ENCODE measurements at places on chromosomes 16 and 17. TPM values are rescaled to one million over a fixed set of nuclear protein-coding genes. Genes with fewer than 3 reads are reported as not detected.

The KRT13 gene
- 231 TPM for total RNA-seq

The RHBDL1 gene
- 4.7 TPM for total RNA-seq

The ACACA gene
- 130 TPM for total RNA-seq

The CACNA1H gene
- not detected for total RNA-seq

The HEATR9 gene
- total RNA-seq, result not detected

The ABCC12 gene
- total RNA-seq, result not detected

The TMEM235 gene
- not detected for total RNA-seq

The SEZ6L2 gene
- 4.8 TPM for total RNA-seq

The HLF gene
- total RNA-seq, result 0.14 TPM

The PERCC1 gene
- not detected for total RNA-seq

The TEKT1 gene
- total RNA-seq, result not detected

The CTRB2 gene
- not detected for total RNA-seq

The SPATA32 gene
- total RNA-seq, result not detected
